NCI-H524 (cell line): ENCODE measurements at places on chromosomes 4 and X.

DNA sequence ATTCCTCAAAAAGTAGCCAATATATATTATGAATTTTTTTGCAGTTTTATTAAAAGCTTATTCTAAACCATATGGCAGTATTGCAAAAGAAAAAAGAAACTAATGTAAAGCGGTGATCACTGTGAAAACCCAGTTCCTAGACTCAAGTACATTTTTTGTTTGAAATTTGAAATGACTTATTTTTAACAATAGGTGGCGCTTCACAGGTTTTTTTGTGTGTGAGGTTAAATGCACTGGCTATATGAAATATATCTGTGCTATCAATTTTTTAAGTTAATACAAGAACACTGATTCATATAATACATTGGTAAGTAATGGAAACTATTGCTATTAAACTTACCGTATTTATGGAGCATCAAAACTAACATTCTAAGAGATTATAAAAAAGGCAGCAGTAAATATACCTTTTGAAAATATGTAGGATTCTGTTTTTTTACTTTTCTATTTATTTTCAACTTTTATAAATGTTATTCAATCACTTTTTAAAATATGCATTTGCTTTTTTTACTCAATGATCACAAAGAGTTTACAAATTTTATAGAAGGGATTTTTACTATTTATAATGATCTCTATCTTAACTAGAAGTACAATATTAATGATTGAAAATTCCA is 5.6 kb upstream of the SPRY1 start:
- peak; percentile 24 for DNase-seq

GRCh38 chr4:2823671-2824328 is 19.8 kb upstream of the ADD1 start:
- no peak for DNase-seq

GRCh38 chr4:188347339-188347738 is 208.1 kb downstream of the TRIML1 start:
- DNase-seq = no peak

- DNase-seq = no peak
These were observed 88.5 kb upstream of the CXorf66 start for GRCh38 chrX:140053846-140054245.

- DNase-seq = no peak
These were observed 188.2 kb downstream of the ARAP2 start for GRCh38 chr4:36056136-36056535.

DNA sequence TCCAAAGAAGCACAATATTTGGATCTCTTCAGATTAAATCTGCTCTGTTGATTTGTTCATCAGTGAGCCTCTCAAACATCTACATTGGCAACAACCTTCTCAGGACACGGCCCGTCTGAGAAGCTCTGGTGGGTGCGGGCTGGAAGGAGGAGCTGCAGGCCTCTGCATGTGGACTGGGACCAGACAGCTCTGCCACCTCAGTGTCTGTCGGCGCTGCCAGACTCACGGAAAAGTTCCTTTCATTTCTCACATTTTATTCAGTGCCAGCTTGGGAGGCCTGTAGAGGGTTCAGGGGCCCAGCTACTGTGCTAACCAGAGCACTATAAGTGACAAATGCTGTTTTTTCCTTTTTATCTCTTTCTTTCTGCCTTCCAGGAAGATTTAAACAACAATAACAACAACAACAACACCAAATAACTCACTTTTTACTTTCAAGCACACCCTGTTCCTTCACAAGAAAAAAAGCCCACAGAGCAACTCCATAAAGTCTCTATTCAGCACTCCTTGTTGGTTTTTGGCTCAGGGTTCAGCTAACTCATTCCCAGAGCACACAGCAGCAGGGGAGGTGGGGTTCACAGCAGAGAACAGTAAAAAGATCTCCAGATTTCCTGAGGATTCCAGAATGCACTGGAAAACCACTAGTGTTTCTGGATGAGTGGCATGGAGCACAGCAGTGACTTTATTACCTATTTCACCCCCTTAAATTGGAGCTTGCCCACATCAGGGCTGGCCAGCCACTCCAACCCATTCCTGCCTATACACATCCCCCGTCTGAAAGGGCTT is 23.2 kb upstream of the HOPX start:
- no peak for DNase-seq

GRCh38 chrX:49103637-49104036 is 19.9 kb downstream of the GPKOW start:
- no peak for DNase-seq

DNA sequence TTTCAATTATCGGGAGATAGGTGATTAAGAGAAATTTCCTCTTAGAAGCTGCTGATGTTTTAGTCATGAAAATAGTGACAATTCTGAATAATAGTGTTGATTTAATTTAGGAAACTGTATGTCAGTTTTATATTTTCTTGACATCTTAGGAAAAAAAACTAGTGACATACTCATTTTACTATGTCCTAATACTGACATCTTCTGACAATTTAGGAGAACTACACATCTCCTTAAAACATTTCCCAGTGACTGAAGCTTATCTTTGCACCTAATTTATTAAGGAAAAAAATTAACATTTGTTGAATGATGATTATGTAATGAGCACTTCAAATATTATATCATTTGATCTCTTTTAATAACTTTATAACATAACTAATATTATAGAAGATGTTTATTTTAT is 42.0 kb upstream of the RBMXL3 start:
- DNase-seq = peak; percentile 26
